ENCODE measurements at places on chromosomes 3 and 15.

GRCh38 chr15:83284559-83285283 lies at the start of gene BNC1:
TSS of gene BNC1 (minus strand) at chr15:83284664. CDS start at chr15:83284628, 36 bp downstream.
- no peak for DNase-seq

GRCh38 chr15:88385078-88385700 lies 82.0 kb downstream of the MRPL46 start:
- no peak for DNase-seq

- no peak for DNase-seq
Observed at GRCh38 chr3:22450786-22451400, 699.9 kb upstream of the ZNF385D start.

DNA sequence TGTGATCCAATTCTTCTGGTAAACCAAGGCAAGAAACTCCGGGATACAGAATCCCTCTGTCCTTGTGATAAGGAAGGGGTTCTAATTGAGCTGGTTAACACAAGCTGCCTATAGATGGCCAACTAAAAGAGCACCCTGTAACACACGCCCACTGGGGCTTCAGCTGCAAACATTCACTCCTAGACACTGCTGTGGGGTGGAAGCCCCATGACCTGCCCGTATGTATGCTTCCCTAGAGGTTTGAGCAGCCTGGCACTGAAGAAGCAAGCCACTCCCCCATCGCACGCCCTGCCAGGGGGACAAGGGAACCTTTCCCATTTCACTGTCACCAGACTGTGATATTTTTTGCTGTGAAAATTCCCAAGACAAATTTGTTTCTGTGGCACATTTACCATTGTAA lies 516.9 kb upstream of the GOLIM4 start:
- DNase-seq: no peak

DNA sequence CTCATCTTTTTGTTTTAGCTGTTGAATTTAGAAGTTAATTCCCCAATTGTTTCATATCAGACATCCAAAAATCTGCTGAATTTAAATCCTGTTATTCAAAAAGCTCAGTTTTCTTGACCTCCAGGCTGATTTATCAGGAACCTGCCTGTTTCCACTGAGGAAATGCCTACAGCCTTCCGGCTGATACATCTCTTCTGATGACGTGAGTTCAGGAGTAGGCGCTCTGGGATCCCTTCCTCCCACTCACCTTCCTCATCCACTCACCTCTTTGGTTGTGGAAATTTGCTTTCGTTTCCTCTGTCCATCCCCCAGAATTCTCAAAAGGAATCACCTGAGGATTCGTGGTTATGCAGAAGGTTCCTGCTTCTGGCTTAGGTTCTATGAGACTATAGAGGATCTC lies 55.4 kb upstream of the ALDH1A3 start:
- DNase-seq: no peak

GRCh38 chr3:137332297-137332696 lies 374.5 kb downstream of the IL20RB start:
- no peak for DNase-seq

DNA sequence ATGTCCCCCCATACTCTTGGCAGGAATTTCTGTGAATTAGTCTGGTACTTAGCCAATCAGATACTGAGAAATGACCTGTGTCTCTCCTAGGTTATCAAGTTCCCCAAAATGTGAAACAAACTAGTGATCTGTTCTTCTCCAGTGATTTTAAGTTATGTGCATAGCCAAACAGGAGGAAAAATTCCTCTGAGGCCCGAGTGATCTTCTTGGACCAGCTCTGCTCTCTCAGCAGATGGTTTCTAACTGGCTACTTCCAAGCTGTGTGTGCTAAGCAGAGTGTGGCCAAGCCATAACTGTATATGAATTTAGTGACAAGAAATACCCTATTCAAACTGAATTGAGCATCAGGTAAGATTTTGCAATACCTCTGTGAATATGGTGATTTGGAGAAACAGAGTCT lies 89.5 kb downstream of the GREM1 start:
- no peak for DNase-seq

DNA sequence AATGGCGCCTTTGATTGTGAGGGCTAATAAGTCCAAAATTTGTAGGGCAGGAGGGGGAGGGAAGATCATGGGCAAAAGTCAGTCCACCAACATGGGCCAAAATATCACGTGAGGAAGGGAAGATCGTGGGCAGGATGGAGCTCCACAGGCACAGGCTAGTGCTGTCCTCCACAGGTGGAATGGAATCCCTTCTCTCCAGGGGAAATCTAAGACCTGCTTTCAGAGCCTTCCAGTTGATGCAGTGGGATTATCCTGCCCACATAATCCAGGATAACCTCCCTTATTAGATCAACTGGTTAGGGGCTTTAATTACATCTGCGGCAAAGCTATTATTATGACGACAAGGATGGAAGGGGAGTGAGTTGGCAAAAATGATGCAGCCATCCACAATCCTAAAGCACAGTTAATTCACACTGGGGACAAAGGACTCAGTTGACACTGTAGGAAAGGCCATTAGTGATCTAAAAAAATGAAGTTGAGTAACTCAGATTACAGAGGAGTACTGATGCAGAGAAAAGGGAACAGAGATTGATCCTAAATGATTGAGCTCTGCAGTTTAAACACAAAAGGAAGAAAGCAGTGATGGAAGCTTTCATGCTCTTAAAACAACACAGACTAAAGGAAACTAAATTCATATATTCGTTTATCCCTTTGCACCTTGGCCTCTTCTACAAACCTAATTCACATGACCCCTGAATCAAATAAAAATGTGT lies 159.8 kb downstream of the AKAP13 start:
- no peak for DNase-seq

DNA sequence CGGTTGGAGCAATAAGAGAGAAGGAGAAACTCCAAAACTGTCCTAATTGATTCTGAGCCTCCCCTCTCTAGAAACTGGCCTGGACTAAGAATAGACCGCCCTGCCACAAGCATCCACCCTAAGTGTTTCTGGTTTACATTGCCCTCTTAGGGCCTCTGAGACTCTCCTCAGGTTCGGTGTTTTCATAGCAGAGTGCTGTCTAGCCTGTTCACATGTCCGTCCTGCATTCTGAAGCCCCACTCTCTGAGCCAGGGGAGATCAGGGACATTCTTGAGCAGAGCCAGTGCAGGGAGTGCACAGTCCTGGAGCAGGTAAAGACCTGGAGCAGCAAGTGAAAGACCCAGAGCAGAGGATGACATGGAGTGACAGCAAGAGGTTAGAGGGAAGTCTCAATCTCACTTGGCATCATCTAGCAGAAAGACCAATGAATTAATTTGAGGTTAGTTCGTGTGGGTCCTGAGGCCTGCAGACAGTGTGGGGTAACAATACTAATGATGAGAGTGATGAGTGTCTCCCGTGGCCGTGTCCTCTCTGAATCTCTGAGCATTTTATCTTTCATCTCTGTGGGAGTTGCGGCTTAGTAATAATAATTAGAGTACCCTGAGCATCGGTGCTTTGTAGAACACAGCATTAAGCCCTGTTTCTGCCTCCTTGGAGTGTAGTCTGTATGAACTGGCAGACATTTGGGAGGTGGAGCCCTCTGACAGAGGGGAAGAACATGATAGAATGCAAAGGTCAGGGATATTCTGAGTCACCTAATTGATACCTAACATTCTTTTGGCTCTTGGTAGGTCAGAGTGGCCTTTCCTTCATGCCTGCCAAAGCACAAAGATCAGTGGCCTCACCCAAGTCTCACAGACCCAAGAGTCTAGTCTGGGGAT lies 24.6 kb downstream of the MAPKBP1 start:
- no peak for DNase-seq

- DNase-seq: no peak
Observed at GRCh38 chr3:43523454-43524053, 98.3 kb downstream of the ANO10 start.

- no peak for DNase-seq
Observed at GRCh38 chr3:159473206-159473605, 515.4 kb upstream of the IL12A start.

DNA sequence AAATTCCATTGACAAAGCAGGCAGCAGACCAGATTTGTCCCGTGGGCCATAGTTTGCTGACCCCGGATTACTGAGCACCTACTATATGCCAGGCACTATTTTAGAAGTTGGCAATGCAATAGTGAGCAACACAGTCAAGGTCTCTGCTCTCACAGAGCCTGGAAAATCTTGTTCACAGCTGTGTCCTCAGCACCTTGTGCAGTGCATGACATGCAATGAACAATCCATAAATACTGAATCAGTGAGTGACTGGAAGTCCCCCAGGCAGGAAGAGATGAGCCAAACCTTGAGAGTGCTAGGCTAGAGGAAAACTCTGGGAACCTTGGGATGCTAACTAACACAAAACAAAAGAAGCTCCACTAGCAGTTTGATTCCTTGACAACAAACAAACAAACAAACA lies 14.4 kb downstream of the TM4SF1 start:
- no peak for DNase-seq

- no peak for DNase-seq
Observed at GRCh38 chr3:11349446-11349845, 77.2 kb downstream of the ATG7 start.

GRCh38 chr15:92915766-92916435 lies 15.8 kb downstream of the CHD2 start:
- DNase-seq: no peak

- no peak for DNase-seq
Observed at GRCh38 chr3:30988769-30989168, 94.3 kb upstream of the GADL1 start.

DNA sequence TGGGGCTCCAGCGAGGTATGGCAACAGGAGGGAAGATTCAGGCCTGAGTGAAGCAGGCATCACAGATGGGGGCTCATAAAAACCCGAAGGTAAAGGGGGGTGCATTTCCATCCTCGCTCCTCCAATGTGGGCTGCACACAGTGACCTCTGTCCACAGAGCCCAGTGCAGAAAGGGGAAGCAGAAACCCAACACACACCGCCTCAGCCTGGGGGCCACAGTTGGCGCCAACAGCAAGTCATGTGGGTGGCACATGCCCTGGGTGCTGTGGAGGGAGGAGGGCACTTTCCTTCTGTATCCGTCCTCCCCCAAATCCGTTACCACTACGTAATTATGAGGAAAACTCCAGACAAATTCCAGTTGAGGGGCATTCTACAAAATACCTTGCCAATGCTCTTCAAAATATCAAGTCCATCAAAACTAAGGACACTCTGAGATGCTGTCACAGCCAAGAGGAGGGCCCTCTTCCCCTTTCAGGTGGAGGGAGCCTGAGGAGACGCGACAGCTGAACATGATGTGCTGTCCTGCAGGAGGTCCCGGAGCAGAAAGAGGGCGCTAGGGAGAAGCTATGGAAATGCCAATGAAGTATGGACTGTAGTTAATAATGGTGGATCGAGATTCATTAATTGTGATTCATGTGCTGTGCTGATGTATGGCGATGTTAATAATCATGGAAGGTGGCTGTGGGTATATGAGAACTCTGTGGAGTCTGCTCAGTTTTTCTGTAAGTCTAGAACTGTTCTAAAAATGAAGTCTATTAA lies 16.4 kb downstream of the APBA2 start:
- no peak for DNase-seq

DNA sequence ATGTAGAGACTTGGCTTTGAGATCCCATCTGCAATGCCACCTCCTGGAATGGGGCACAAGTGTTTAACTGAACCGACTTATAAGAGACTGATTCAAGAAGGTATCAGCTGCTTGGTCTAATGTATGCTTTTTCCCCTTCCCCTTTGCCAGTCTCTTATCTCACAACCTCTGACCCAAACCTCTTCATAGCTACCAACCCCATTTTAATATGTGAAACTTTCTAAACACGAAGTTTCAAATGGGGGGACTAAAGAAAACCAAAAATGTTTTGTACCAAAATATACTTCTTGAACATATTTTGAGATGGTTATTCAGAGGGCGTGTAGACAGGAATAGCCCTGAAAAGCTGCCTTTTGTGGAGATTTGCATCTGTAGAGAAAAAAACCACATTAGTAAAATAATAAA lies 73.1 kb downstream of the OXSM start:
- no peak for DNase-seq

DNA sequence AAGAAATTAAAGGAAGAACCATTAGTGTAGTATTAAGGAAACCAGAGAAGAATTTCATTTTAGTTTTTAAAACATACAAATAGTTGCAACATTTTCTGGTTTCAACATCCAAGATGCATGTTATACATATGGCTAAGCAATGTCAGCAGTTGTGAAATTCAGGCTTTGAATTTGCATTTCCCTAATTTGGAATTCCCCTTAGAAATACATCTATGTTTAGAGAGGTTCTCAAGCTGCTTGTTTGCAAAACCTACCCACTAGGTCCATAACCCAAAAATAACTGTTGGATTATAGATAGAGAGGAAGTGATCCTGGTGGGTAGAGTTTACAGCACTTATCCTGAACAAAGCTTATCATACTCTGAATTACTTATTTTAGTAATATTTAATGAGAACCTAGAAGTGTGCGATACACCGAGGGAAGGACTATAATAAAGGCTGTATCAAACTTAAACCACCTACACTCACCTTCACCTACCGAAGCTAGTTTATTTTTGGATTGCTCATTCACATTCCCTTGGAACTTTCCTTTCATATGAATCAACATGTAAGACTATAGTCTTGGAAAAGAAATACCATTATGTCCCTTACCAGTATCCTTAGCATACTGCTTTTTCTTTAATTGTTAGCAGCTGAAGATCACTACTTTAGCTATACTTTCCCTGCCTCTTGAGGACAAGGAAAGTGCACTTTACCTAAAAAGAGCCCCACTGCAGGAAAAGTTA lies 60.6 kb downstream of the CHAC1 start:
- no peak for DNase-seq

Data from activated gamma-delta T cell treated with Interleukin-2 at 50 U/mL for 16 hours (primary cell).